Activated T-cell treated with anti-CD3 and anti-CD28 coated beads for 24 hours (primary cell): ENCODE measurements at places on chromosomes 12 and 14.

DNA sequence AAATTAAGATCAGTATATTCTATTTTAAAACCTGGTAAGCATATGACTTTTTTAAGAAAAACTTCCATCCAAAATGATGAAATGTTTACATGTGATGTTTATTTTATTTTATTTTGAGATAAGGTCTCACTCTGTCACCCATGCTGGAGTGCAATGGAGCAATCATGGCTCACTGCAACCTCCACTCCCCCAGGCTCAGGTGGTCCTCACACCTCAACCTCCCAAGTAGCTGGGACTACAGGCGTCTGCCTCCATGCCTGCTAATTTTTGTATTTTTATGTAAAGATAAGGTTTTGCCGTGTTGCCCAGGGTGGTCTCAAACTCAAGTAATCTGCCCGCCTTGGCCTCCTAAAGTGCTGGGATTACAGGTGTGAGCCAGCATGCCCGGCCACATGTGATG lies 141.8 kb downstream of the ZFP36L1 start:
- no peak for DNase-seq

DNA sequence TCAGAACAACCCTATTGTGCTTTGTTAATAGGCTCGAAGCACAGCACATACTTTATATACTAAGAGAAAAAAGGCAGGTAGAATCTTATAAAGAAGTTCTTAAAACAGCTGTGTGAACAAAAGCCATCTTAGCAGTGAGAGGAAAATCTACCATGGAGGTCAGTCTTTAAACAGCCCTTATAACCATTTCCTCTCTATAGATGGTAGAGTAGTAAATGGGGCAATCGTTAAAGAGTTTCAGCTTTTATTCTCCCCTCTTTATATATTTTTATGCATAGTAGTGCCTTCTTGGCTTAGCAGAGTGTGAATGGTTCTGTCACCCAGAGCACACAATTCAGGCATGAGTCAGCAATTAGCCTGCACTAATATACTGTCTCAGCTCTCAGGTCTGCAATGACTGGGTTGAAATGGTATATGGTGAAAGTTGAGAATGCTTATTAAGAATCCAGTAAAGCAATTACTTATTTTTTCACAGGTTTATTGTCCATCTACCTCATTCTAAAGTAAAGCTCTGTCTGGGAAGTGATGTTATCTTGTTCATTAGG lies 305.0 kb downstream of the NELL2 start:
- DNase-seq = no peak

DNA sequence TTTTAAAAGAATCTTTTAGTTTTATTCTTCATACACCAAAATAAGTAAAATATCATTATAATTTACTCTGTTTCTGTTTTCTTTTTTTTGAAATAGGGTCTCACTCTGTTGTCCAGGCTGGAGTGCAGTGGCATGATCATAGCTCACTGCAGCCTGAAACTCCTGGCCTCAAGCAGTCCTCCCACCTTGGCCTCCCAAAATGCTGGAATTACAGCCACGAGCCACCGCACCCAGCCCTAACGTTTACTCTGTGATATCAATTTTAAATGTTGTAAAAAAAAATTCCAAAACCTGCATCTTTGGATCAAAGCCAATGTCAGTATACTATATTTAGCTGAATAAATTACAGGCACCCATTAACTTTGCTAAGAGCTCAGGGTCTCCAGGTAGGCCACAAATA lies 437.1 kb upstream of the USP15 start:
- no peak for DNase-seq

DNA sequence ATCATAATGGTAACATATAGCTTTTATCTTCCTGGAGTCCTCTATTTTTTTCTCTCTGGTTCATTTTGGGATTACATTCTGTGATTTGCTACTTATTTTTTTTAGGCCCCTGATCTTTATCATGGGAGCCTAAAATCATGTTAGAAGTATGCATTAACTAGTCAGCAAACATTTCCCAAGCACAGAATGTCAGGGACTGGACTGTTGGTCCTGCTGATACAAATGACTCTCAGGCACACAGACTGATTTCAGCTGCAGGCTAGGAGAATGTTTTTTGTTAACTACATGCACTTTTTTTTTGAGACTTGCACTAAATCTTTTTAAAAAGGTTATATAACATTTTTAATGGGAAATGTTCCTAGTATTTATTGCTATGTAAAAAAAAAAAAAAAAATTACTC lies 131.1 kb downstream of the ACSS3 start:
- no peak for DNase-seq

DNA sequence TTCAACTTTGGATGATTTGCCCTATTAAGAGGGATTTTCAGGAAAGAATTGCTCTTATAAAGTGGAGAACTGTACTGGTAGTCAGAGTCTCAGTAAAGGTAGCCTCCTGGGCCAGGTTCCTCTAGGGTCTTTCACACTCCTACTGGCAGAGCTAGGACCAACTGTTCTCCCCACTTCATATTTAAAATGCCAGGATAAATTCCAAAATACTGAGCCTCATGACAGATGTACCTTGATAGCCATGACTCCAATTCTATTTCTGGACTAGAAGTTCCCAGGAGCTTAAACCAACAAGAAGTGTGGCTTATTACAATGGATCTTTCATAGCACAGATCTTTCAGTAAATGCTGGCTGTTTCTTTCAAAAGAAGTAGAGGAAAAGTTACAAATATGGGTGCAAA lies 126.5 kb downstream of the C12orf75 start:
- DNase-seq = no peak
